Midbrain (tissue), 1 donor: ENCODE measurements at places on chromosomes 11 and 22.
A peak's percentile ranks its signal among the peaks of the same experiment; 100 is the strongest.

GRCh38 chr22:16651217-16651616 lies 58.6 kb upstream of the CCT8L2 start:
- no peak for DNase-seq

DNA sequence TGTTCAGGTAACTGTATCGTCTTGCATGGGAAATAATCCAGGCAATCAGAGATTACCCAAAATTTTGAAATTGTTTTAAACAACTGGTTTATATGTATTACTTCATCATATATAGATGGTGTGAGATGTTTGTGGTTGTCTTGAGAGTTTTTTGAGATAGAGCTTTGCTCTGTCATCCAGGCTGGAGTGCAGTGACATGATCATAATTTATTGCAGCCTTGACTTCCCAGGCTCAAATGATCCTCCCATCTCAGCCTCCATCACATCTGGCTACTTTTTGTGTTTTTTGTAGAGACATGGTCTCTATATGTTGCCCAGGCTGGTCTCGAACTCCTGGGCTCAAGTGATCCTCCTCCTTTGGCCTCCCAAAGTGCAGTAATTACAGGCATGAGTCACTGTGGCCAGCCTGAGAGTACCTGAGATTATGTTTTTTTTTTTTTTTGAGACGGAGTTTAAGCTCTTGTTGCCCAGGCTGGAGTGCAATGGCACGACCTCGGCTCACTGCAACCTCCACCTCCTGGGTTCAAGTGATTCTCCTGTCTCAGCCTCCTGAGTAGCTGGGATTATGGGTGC lies 11.5 kb downstream of the CTNND1 start:
- DNase-seq: no peak

DNA sequence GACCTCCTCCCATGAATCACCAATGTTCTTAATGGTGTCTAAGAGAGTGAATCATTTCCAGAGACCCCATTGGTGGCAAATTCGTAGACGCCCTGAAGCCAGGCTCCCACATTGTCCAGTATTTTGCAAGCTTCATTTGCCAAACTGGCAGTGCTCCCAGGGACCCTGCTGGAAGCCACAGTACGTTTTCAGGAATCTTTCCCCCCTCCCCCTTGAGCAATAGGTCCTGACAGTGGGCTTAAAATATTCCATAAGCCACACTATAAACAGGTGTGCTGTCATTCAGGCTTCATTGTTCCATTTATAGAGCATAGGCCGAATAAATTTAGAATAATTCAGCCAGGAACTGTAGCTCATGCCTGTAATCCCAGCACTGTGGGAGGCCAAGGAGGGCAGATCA lies 125.3 kb downstream of the MORC2 start:
- DNase-seq: no peak

DNA sequence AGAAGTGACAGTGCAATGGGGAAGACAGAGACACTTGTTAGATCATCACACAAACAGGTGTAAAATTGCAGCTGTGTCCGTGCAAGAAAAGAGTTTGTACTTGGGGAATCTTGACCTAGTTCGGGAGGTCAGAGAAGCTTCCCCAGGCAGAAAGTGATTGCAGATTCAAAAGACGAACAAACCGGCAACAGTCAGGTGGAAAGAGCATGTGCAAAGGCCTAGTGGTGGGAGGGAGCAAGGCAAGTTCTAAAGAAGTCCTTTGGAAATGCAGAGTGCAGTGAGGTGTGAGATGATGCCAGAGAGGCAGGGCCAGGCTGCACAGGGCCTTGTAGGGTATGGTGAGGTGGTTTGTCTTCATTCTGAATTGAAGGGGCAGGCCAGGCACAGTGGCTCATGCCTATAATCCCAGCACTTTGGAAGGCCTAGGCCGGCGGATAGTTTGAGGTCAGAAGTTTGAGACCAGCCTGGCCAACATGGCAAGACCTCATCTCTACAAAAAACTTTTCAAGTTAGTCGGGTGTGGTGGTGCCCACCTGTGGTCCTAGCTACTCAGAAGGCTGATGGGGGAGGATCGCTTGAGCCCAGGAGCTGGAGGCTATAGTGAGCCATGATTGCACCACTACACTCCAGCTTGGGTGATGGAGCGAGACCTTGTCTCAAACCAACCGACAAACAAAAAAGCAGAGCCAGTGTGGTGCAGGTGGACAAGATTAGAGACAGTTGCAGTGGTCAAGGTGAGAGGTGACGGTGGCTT lies 1.9 kb upstream of the ESS2 start:
- DNase-seq: no peak

DNA sequence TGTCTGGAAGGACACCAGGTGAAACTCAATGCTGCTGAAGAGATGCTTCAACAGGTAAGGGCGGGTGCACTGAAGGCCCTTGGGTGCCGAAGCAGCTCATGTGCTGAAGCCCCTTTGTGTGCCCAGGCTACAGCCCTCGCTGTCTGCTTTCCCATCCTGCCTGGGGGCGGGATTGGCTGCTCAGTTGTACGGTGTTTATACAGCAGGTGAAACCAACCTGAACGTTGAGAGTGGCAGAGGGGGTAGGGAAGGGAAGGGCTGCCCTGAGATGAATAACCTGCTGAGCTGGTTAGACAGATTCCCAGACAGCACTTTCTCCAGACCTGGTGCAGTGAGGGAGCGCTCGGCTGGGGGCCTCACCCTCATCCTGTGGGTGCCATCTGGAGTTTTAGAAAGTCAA lies 75.7 kb downstream of the CYB5R2 start:
- no peak for DNase-seq

- no peak for DNase-seq
These were observed 7.3 kb downstream of the RASGRP2 start for GRCh38 chr11:64736654-64737053.

DNA sequence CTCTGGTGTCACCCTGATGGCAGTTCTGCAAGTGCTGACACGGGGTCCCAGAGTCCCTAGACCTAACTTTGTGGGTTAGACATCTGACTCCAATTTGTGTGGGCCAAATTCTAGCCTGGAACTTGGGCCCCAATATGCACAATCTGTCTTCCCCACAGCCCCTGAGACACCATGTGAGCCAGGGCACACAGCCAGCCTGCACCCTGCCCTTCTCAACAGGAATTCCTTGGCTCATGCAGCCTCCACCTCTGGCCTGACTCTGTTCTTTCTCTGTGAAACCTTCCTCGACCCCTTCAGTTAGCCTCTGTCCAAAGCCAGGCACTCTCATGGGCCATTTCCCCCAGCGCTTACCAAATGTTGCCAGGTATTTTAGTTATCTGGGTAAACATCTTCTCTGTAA lies 59.1 kb upstream of the POU2AF1 start:
- no peak for DNase-seq

DNA sequence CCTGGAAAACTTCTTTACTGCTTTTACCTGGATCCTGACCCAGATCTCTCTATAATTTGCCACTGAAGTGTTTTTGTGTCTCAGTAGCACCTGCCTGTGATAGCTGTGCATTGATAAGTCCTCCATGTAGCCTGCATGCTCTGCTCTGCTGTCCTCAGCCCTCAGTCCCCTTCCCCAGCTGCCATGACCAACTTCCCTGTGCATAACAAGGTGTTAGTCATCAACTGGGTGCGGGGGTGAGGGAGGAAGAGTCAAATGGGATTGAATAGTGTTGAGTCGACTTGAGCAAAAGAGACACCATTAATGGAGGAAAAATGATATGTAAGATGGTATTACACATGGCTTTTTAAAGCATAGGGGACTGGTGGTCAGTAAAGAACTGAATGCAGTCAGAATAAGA lies 92.2 kb upstream of the PLET1 start:
- DNase-seq: no peak

DNA sequence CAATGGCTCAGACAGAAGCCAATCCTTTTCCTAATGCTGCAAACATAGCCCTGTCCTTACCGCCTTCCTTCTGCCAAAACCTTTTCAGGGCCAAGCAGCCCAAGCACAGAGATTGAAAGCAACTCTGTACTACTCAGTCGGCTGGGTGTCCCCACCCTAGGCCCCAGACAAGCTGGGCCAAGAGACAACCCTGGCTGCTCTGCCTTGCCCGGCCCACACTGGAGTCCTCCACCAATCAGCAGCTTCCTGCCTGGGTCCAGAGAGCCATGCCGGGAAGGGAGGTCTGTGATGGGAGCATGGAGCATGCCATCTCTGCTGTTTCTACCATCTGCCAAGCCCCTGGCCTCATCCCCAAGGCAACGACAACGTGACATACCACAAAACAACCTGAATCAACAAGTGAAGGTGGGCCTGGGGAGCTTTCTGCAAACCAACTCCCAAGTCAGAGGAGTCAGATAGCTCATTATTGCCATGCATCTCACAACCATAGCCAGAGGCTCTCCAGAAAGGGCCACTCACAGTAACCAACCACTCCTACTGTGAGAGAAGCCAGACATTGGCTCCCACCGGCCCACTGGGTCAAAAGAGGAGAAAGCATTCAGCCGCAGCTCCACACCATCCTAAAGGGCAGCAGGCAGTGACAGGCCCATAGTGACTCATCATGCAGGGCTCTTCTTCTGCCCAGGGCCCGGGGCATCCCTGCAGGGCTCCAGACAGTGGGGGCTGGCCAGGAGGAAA lies 18.2 kb downstream of the PATZ1 start:
- DNase-seq: no peak

- DNase-seq: no peak
These were observed 2.9 kb downstream of the POU2AF3 start for GRCh38 chr11:111301004-111301841.

GRCh38 chr22:50210378-50211139 lies 9.7 kb downstream of the SELENOO start:
- DNase-seq: no peak

- no peak for DNase-seq
These were observed 30.7 kb downstream of the BUD13 start for GRCh38 chr11:116742104-116742503.

DNA sequence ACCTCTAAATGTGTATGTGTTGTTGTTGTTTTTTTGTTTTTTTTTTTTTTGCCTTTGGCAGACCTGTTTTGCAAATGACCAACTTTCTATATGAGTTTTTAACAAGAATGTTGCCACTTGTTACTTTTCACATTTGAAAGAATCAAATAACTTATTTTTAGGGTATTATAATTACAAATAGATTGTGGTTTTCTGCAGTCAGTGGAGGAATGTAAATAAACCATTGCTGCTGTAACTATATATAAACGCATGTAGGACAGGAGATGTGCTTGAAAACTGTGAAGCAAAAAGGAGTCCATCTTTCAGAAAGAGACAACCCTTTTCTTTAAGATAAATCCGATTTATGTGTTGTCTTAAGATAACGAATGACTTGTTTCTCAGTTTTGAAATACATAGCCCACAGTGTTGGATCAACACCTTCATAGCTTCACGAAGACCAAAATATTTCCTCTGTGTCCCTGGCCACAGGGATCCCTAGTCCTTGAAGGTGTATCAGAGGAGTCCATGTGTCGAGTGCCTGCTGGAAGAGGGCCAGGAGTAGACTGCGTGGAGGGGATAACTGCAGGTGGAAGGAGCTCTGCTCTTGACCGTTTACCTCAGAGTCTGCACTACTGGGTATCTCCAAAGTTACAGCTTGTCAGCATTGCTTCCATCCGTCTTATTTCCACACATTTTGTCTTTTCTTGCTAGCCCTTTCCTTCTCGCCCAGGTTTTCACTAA lies 24.7 kb downstream of the TNRC6B start:
- DNase-seq: no peak

DNA sequence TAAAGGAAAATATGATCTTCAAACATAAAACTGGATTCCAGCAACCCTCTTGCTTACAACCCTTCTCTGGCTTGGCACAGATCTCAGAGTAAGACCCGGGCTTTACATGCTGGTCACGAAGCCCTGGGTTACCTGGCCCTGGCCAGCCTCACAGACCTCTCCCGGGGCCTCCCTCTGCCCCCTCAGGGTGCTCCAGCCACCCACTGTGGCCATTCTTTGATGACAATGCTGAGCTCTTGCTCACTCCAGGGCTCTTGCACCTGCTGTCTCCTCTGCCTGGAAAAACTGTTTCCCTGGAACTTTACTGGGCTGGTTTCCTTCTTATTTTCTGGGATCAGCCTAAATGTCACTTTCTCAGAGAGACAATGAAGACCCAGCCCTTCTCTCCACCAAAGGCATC lies 43.9 kb downstream of the C11orf96 start:
- DNase-seq: no peak

DNA sequence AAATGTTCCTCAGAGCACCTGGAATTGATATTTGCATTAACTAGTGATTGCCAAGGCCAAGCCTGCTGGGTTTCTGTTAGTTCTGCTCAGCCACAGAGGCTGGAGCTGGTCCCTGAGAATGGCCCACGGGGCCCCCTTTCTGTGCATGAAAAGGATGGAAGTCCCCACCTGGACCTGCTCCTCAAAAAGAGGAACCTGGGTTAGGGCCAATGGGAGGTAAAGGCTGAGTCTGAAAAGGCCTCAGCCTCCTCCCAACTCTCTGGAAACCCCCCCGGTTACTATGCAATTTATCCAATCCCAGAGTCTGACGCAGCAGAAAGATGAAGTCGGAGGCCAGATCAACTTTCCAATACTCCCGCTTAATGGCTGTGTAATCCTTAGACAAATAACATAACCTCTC lies 6.8 kb upstream of the CREB3L1 start:
- no peak for DNase-seq

DNA sequence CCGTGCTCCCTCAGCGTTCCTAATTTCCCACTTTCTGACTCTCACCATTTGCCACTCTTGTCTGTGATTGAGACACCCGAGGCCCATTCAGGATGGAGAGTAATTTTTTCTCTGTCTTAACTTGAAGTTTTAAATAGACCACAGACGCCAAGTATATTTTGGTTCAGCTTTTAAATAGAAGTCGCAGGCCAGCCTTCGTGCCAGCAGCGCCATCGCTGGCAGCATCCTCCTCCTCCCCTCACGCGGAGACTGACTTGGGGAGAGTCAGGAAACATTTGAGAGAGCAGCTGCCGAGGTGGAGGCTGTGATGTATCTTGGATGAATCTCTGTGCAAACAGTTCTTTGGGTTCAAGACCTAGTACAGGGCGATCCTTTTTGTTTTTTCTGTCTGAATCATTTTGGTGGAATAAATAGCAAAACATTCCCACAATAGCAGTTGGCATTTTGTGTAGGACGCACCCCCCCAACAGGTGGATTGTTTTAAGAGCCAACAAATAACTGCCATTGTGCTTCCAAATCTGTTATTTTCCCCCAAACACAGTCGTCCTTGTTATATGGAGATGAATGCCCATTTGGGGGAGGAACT lies 889 bp upstream of the DMC1 start:
- peak; percentile 69 for DNase-seq

DNA sequence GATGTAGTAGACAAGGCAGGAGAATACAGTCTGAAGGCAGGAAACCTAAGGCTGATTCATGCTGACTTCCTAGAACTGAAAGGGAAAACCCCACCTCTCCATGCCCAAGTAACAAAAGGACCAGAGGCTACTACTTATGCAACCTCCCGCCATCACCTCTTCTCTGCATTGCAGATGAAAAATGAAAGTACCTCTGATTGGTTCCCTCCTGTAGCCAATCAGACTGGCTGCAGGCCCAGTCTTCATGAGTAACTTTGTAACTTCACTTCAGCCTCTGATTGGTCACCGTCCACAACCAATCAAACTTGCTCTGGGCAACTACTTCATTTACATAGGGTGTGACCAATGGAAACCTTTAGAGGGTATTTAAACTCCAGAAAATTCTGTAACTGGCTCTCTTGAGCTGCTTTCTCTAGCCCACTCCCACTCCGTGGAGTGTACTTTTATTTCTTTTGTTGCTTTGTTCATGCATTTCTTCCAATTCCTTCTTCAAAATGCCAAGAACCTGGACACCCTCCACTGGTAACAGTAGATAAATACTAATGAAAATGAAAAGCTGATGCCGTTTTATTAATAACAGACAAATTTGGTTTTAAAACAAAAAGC lies 5.2 kb upstream of the MAP6 start:
- no peak for DNase-seq

GRCh38 chr11:92765965-92766371 lies 203.5 kb upstream of the MTNR1B start:
- no peak for DNase-seq

GRCh38 chr11:44862558-44863101 lies 88.1 kb downstream of the TP53I11 start:
- no peak for DNase-seq

- DNase-seq: no peak
These were observed 58.6 kb upstream of the HMGXB4 start for GRCh38 chr22:35198738-35199137.
